ENCODE measurements at places on chromosomes 2 and 18.

- DNase-seq: no peak
These were observed 50.8 kb upstream of the TWSG1 start for GRCh38 chr18:9283791-9284190.

GRCh38 chr2:54602736-54603322 is 120.6 kb upstream of the EML6 start:
- no peak for DNase-seq

DNA sequence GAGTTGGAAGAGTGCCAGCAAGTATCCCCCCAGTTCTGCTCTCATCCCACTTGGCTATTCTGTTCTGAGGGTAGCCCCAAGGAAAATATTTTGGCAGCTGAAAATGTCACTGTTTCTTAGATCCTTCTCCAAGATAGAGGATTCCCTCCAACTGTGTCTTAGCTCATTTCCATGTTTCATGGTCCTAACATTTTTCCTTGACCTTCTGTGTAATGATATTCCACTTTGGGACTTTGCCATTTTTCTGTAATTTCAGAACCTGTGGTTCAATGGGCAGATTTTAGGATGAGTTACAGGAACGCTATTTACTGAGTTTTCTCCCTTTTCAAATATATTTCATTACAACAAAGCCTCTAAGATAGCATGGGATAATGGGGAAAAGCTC is 34.7 kb downstream of the NHEJ1 start:
- DNase-seq: peak; percentile 8

GRCh38 chr2:120446236-120447126 is 100.5 kb downstream of the INHBB start:
- DNase-seq: no peak

DNA sequence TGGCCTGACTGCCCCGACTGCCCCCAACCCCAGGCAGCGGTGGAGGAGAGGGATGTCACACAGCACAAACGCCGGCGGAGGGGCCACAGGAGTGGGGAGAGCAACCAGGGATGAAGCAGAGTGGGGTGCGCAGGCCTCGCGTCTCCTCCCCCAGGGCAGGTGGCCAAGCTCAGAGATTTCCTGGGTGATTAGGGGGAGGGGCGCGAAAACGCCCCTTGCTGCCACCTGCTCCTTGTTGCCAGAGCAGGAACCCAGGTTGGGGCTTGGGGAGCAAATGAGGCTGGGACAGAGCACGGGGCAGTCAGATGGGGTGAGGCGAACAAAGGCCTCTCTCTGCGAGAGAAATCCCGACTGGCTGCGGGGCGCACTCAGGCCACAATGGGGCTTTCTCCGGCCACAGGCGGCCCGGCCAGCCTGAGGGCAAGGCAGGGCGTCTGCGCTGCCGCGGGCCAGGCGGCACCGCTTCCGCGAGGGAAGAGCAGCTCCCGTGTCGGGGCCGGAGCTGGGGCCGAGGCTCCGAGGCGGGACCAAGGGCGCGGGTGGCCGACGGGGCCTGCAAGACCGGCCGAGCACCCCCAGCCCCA is 11.5 kb downstream of the TEX44 start:
- DNase-seq: no peak

GRCh38 chr2:120315367-120316033 is 30.4 kb upstream of the INHBB start:
- no peak for DNase-seq

DNA sequence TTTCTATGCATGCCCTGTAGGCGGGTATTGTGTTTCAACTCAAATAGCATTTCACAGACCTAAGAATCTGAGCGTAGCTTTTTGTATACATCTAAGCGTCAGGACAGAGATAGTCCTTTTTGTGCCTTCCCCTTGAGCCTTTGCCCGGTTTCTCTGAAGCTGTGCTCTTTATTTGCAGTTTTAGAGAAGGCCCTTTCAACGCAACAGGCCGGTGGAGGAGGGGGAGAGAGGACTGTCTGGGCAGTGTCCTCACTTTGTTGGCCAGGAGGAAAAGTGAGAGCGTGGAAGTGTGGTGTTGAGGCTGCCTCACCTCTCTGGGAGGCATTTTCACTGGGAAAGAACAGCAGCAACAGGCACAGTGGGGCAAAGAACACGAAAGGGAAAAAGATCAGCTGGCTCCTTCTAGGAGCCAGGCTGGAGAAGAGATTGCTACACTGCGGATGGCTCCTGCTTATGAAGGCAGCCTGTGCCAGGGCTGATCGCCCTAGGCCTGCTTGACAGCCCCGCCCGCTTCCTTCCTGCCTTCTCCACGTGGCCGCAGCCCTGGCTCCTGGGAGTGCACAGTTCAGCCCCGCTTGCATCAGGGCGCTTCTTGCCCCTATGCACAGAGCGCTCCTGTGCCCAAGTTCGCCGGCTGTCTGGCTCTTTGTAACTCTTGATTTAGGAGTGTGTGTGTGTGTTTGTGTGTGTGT is 195.6 kb upstream of the POU3F3 start:
- DNase-seq: no peak

DNA sequence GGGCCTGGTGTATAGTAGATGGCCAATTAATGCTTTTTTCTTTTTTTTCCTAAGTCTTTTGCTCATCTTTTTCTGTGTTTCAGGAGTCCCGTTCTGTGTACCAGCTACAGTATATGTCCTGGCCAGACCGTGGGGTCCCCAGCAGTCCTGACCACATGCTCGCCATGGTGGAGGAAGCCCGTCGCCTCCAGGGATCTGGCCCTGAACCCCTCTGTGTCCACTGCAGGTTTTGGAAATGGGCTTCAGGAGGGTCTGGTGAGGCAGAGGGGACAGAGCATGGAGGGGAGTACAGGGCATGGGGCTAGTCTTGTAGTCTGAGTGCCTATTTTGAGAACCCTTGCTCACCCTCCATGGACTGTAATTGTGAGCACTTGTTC is 14.1 kb downstream of the PTPN18 start:
- DNase-seq: no peak

DNA sequence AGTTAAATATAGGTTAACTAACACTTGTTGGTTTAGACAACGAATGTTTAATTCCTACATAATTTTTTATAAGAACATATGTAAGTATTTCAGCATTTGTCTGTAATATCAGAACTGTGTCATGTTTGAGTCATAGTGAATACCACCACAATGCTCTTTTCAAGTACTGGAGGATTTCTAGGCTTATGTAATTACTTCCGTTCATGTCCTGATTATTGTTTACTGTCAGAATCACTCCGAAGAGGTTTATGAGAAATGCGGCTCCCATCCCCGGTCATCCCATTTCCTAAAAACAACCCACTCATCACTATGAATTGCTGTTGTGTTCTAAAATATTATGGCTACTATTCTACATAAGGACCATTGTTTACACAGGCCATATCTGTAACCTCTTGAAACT is 45.1 kb downstream of the CDH19 start:
- DNase-seq: no peak

- DNase-seq: no peak
These were observed 28.0 kb downstream of the LHCGR start for GRCh38 chr2:48727560-48727959.

DNA sequence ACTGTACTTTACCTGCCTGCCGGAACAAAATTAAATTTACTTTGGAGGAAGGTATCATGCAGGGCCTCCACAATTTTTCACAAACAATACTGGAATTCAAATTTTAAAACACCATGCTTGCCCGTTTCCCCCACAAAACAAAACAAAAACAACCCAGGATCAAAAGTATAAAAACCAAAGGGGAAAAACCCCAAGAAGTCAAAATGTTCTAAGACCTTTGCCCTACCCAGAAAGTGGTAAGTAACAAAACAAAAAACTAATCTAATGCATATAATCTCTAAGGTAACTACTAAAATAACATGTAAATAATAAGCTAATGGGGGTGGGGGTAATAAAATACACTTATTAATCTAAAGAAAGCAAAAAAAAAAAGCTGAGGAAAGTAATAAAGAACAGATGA is 60.5 kb downstream of the CUL3 start:
- DNase-seq: no peak

- no peak for DNase-seq
These were observed 25.9 kb downstream of the TTLL4 start for GRCh38 chr2:218736531-218736930.

- DNase-seq: no peak
These were observed 2.1 kb upstream of the GPR75 start for GRCh38 chr2:53861824-53862223.

DNA sequence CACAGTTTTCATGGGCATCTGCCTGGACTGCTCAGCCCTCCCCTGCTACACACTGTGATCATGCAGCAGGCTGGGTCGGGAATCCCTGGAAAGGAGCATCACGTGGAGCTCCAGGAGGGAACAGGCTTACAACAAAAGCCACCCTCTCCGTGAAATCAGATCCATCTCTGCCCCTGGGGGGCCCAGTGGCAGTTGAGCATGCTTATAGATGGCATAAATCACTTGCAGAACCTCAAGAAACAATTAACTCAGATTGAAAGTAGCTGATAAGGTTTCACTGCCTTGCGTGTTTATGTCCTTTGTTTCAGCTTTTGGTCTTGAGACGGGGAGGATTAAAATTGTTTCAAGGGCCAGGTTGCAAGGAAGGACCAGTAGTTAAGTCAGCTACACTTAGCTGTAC is 354.8 kb upstream of the MEIS1 start:
- no peak for DNase-seq

DNA sequence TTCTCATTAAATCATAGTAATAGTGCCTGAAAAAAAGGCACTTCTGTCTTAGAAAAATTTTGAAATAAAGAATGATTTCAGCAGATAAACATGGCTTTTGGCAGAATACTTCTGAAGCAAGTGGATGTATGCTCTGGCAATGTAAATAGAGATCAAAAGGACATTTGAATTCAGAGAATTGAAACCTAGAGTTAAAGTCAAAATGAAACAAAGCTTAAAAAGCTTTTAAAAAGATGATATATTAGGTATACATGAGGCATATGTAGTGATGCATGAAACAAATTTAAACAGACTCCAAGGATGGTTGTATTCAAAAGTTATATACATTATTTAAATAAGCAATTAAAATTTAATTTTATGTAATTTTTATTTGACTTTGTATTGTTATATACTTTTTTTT is 1344.5 kb upstream of the TMEFF2 start:
- no peak for DNase-seq

- DNase-seq: no peak
These were observed 248.0 kb downstream of the PIEZO2 start for GRCh38 chr18:10901329-10901728.

DNA sequence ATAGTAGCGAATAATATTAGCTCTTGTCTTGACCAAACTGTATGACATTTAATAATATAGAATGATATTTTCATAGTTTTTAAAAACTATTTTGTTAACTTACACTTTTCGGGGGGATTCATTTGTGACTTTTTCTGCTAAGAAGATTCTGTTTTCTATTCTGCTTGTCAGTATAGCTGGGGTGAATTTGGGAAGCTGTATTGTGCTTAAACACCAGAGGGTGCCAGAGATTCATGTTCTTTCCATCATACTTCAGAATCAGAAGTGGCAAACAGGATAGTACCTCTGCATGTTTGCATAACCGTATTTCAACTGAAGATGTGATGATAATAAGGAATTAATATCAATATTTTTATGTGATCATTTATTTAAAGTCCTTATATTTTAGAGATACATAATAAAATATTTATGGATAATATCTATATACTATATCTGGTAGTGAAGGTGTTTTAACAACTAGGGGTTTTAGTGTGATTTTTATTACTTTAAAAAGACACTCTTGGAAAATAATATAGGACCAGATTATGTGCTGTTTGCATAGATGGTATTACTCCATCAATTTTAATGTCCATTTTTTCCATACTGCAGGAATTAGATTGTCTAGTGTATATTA is 81.0 kb downstream of the TAF4B start:
- peak; percentile 55 for DNase-seq

- no peak for DNase-seq
These were observed 4.5 kb upstream of the AQP12A start for GRCh38 chr2:240687045-240687740.

GRCh38 chr2:393711-394696 is 106.1 kb upstream of the ALKAL2 start:
- DNase-seq: peak; percentile 39

DNA sequence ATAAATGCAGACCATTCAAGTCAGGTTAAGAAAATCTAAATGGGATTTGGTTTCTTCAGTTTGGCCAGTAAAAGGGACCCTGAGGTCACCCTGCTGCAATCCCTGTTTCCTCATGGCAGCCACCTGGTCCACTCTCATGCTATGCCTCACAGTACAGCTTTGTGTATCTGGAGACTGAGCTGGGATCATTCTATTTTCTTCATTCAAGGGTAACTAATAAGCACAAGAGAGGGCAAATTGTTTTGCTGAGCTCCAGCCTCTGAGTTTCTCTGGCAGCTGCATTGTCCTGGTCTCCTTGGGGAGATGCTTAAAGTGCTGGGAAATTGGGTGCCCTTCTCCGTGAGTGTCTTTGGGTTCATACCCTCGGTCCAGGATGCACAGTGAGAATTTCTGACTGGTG is 18.5 kb upstream of the BCL2L11 start:
- DNase-seq: no peak

DNA sequence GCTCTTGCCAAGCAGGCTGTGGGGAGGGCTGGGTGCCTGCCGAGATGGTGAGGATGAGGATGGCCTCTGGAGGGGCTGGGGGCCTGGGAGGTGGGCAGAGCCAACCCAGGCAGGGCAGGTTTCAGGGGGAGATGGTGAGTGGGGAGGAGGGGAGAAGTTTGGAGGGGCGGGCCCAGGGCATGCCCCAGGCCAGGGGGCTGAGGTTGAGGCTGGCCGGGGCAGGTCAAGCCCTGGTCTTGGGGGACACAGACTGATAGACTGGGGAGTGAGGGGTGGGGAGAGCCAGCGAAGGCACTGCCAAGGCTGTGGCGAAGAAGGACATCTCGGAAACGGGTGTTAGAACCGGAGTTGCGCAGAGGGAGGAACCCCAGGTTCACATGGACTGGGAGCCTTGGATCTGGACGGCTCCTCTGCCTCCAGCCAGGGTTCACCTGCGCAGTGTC is 12.6 kb downstream of the CAPN10 start:
- no peak for DNase-seq

DNA sequence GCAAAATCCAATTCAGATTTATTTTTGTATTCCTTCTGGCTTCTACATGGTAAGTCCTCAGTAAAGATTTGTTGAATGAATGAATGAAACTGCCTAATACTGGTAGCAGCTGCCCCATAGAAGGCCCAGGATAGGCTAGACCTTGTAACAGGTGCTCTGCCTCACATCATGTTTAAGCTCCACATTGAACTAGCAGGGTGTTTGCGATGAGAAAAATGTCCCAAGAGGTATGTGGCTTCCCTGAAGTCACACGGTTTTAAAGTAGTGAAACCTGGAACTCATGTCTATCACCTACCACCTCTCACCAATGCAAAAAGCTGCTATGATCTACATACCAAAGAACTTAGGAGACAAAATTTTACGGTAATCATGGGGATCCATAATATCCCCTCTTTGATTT is 765 bp upstream of the LHCGR start:
- DNase-seq: no peak

DNA sequence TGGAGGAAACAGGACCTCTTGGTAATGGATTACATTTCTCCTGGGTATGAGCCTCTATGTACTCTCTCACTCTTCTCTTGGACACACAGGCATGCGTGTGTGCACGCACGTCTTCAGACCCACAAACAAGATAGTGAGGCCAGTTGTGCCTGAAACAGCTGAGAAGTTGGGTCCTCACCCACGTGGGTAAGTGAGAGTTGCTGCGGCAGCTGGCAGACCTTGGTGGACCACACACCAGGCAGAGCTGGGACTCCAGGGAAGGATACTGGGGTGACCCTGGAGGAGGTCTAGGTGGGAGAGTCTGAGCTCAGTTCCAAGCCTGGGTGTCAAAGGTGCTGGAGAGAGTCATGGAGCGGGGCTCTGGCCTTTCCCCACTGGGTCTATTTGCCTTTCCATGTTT is 194.3 kb downstream of the HAUS1 start:
- no peak for DNase-seq
